Stimulated activated CD4-positive, alpha-beta T cell treated with anti-CD3 and anti-CD28 coated beads, Interleukin-12 subunit alpha, Interleukin-12 subunit beta, amount 100 ng/mL, for 48 hours (primary cell): ENCODE measurements at places on chromosomes 5 and 9.

DNA sequence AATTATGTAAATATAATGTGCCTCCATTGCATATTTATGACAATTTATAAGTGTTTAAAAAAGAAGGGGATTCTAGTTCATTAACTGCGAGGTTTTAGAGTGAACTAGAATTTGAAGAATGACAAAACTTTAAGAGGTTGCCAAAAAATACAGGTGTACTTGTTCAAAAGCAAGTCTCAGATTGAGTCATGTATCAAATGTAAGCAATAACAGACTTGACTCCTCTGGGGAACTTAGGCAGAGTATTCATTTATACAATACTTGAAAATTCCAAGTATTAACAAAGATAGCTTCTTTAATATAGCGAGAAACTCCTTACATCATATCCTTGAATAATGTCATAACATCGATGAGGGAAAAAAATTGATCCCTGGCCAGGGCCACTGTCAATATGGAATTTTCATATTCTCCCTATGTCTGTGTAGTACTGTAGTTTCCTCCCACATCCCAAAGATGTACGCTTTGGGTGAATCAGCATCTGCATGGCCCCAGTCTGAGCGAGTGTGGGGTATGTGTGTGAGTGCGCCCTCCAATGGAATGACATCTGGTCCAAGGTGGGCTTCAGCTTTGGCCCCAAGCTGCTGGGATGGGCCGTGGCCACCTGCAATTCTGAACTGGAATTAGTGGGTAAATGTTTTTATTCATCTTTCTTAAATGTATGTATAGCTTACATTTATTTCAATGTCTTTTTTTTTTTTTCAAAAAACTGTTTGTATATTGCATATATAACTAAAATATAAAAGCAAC lies 70.1 kb downstream of the RIC1 start:
- no peak for DNase-seq

DNA sequence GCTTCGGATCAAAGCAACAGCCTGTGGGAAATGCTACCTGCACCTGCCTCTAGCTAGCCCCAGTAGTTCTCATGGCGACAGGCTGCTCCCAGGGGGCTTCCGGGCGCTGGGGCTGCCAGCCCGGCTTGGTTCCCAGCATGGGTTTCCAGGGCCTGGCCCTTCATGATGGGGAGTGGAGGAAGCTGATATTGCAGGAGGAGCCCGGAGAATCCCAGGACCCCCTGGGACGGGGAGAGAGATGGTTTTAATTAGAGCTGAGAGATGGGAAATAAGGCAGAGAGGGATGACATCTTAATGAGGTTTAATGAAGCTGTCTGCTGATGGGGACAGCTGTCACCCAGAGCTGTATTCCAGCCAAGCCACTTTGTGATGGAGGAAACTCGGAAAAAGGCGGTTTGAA lies 78.6 kb downstream of the CFAP77 start:
- DNase-seq: no peak

- DNase-seq: no peak
Measured at GRCh38 chr5:133842846-133843611, 125.4 kb downstream of the C5orf15 start.

DNA sequence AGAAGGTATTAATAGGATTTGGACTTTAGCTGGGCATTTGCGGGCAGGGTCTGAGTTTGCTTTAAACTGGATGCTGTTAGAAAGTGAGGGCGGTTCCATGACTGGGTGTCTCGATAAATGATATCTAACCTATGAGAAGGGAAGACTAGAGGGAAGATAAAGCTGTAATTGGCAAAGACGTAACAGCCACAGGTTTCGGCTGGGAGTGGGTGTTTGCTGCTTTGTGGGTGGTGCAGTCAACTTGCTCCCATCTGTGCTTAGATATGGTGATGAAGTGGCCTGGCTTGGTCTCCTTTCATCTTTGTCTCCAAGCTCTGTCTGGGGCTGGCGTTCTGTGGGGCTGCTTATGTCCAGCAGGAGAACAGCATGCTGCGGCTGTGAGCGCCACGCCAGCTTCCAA lies 23.3 kb downstream of the OR2V1 start:
- no peak for DNase-seq

- DNase-seq: no peak
Measured at GRCh38 chr5:77120706-77121105, 33.6 kb upstream of the ZBED3 start.

GRCh38 chr9:3992222-3992621 lies 307.6 kb downstream of the GLIS3 start:
- no peak for DNase-seq

DNA sequence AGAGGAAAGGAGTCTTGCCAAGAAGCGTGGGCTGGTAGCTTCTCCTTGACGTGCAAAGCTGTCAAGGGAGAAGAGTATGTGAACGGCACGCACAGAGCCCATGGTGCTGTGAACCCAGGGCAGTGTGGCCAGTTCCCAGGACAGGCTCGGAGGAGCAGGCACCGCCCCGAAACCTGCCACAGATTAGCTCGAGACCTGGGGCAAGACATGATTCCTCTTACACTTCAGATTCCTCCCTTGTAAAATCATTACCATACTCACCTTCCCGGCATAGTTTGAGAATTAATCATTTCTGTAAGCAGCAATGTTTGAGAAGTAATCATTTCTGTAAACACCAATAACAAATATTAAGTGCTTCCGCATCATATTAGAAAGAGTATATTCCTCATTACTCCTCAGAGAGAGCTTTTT lies 19.9 kb downstream of the GOLM1 start:
- DNase-seq: no peak

GRCh38 chr5:32833127-32833526 lies 122.0 kb downstream of the NPR3 start:
- DNase-seq: no peak
